Vagina (tissue), 2 donors: ENCODE measurements at places on chromosomes 5 and 9. TPM values are rescaled to one million over a fixed set of nuclear protein-coding genes. Genes with fewer than 3 reads are reported as not detected.

- no peak for DNase-seq
Measured at GRCh38 chr5:151950706-151951105, 26.1 kb upstream of the GLRA1 start.

Gene MATR3
- 126 TPM for total RNA-seq

Gene C5
- 2.0 TPM for total RNA-seq

Gene PCBD2
- total RNA-seq = 6.1 TPM

DNA sequence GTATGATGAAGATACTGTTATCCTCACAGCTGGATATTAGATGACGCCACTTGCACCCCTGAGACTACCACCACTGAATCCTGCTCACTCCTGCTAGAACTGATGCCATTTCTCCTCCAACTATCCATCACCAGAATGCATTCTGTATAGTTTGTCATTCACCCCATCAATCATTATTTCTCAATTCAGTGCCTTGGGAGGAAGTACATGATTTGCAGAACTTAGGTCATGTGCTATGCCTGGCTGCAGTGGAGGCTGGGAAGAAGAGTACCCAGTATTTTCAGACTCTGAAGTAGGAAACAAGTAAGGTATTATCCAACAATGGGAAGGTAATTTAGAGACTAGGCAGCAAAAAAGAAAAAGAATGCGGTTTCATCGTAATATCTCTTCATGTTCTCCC is 26.2 kb upstream of the HSD17B4 start:
- DNase-seq = no peak

DNA sequence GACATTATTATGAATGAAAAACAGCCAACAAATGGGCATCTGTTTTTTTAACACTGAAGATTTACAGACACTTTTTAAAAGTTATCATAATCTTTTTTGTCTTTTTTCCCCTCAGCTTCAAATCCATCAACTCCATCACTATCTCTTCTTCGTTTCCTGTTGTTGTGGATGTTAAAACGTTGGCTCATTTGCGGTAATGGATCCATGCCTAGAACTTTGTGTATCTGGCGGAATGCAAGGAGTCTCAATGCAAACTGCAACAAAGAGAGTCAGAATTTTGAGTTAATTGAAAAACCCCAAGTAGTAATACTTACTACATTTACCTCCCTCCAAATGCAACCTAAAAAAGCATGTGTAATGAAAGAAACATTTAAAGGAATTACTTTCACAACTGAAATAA is 42.9 kb upstream of the MTMR12 start:
- DNase-seq = no peak

- no peak for DNase-seq
Measured at GRCh38 chr5:175854231-175855040, 16.9 kb upstream of the CPLX2 start.

DNA sequence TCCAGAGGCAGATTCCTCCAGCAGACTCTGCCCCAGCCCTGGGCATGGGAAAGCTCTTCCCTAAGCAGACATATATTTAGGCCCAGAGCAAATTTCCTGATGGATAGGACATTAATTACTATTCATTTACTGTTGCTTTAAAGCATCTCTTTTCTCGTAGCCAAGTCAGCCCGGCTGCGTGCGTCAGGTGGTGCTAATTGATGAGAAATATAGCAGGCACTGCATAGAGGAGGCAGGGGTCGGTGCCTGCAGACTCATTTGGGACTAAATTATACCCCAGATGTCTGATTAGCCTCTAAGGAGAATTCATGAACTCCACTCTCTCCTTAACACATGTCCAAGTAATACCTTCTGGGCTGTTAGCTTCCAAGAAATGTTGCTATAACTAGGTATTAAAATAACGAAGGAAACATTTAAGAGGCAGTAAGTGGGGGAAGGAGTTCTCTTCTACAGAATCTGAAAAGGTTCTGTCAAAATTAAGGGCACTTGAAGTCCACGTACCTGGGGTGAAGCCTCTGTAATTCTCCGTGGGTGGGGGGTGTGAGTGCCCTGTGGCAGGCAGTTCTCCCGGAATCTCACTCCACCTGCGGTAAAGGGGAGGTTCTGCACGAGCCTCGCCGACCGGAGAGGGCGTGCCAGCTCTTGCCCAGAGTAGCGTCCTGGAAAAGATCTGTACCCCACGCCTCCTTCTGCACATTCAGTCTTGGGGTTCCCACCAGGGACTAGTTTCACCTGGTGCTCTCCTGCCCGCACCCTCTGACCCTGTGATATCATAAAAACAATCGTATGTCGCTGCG is 115.9 kb upstream of the FCN2 start:
- DNase-seq = no peak

Gene DAP
- total RNA-seq = 74.4 TPM

DNA sequence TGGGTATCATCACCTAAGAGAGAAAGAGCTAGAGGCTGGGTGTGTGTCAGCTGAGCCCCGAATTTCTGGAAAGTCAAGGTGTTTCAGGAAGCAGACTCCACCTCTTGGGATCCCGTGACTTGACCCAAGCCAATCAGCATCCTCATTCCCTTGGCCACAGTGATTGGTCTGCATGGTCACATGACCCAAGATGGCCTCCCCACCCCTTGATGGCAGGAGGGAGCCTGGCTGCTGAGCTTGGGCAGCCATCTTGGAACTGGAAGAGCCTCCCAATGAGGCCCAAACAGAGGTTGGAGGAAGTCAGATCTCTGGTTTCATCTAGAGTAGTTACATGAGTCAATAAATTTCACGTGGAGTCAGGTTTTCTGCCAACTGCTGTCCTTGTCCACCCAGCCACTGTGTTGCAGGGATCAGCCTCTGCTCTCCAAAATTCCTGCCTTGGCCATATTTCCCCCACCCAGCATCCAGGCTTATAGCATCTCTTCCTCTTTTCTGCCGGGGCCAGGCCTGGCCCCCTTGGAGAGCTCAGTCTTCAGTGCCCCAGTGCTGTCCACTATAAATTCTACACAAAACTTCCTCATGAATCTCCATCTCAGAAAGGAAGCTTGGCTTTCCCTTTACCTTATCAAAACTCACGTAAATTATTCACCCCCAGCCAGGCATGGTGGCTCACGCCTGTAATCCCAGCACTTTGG is 17.2 kb upstream of the SUSD3 start:
- DNase-seq = no peak

DNA sequence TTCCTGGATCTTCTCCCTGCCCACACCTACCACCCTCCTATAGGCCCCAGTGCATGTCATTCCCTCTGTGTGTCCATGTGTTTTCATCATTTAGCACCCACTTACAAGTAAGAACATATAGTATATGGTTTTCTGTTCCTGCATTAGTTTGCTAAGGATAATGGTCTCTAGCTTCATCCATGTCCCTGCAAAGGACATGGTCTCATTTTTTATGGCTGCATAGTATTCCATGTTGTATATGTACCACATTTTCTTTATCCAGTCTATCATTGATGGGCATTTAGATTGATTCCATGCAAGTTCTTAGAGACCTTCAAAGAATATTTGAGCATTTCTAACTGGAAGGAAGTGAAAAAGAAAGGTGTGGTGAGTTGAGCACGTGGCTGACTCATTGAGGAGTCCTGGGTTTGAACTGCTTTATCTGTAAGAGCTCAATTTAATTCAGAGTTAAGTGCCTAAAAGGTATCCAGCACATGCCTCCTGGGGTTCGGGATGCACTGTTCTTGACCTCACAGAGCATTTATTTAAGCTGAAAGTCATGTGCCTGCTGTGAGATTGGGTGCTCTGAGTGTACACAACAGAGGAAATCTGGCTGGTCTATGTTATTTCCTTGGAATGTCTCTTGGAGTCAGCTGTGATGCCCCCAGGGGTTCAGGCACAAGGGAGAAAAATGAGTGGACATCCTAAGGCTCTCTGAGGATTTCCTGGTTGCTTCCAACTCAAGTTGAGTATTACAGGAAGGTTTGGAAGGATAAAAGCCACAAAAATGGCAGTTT is 56.4 kb downstream of the SH3GL2 start:
- DNase-seq = no peak
